ENCODE measurements at places on chromosomes 2 and 18. TPM values are rescaled to one million over a fixed set of nuclear protein-coding genes. Genes with fewer than 3 reads are reported as not detected.

DNA sequence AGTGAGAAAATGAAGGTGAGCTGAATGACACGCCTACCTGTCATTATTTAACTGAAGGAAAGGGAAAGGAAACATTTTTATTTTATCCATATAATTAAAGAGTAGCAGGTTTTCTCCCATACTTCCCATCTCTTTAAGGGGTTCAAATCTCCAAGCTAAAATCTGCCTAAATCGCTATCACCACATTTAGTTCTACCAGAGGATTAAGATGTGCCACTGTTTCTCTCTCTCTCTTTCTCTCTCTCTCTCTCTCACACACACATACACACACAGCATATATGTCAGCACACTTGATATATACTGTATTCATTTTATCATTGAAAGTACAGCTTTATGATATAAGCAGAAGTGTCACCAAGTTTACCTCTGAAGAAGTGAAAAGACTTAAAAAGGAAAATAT, 3.1 kb downstream of the WIPF1 start:
- DNase-seq, result no peak

DNA sequence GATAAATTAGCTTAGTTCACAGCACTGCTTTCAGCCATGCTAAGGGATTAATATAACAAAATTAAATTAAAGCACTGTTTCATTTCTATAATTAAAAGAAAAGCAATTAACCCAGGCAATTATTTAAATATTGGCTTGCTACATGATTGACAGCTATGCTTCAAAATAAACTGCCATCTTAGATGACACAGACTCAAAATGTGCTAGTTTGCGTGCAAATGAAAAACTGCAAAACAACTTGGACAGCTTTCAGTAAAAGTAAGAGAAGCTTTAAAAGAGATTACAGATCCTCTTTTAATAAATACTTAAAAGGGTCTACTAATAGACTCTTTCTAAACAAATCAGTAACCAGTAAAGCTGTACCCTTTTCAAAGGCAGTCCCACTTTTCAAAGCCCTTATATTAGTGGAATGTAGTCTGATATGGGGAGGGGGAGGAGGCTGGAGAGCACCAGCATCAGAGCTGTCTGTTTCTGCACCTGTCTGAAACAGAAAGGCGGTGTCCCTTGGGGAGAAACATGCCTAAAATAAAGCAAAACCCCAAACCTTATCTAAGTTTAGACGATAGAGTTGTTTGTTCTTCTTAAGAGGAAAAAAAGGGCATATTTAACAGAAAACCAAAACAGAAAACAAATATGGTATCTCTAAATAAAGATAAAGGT, 20.8 kb downstream of the EIF2AK3 start:
- no peak for DNase-seq

- no peak for DNase-seq
Observed at GRCh38 chr2:72833084-72833714, 7.4 kb upstream of the EXOC6B start.

DNA sequence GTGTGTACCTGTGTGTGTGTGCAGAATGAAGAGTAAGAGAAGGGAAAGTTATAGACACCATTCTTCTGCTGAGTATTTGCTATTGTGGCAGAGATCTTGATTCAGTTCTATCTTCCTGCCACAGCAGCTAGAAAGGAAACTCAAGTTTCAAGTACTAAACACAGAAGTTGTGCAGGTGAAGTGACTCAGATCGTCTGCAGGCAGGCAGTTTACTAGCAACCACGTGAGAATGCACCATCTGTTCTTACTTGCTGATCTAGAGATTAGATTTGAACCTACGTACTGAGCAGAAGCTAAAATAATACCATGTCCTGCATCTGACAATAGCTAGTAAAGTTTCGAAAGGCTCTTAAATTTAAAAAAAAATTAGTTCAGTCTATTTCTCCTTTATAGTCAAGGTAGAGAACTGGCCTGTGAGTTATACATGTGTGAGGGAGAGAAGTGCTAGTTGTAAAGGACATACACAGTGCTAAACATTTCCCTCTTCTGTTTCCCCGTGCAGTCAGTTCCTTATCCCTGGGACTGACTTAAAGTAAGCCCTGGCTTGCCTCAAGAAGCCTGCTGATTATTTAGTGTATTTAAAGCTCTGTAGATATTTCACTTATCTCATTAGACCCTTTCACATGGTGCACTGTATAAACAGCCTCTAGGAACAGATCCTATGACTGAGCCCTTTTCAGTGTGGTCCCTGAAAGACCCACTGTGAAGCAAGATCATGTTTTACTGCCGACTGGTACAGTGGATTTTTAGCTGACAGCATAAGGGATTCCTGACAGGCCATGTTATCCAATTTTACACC, 45.0 kb downstream of the SLC38A11 start:
- no peak for DNase-seq

GRCh38 chr2:121839584-121839983, 84.1 kb downstream of the TSN start:
- DNase-seq, result no peak

DNA sequence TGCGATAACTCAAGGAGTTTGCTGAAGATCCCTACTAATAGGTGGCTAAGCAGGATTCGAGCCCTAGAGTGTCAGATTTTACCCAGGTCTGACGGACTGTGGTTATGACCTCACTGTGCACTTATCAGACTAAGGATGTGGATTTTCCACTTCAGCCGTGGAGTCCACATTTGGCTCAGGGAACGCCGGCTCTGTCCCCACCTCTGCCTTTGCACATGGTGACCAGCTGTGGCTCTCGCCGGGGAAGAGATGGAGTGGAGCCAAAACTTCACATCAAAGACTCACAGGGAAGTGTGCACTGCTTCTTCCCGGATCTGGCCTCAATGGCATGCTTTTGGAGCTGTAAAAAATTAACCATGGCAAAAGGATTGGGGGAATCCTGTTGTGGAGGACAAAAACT, 249.3 kb upstream of the APCDD1 start:
- DNase-seq, result peak; percentile 42

DNA sequence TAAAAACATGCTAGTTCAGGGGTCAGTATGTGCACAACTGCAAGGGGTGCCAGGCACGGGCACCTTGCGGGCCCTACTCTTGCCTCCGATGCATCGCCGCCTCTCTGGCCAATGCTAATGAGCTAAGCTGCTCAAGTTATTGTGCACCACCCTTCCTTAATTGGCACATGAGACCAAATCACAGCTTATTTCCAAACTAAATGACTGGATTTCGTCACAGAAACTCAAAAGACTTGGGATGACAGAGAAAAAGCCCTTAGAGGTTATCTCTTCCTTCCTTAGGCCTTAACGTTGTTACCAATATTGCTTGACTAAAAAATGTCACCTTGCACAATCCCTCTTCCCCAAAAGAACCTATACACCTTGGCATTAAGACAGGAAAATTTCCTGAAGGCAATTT, 7.7 kb downstream of the RNF149 start:
- no peak for DNase-seq

DNA sequence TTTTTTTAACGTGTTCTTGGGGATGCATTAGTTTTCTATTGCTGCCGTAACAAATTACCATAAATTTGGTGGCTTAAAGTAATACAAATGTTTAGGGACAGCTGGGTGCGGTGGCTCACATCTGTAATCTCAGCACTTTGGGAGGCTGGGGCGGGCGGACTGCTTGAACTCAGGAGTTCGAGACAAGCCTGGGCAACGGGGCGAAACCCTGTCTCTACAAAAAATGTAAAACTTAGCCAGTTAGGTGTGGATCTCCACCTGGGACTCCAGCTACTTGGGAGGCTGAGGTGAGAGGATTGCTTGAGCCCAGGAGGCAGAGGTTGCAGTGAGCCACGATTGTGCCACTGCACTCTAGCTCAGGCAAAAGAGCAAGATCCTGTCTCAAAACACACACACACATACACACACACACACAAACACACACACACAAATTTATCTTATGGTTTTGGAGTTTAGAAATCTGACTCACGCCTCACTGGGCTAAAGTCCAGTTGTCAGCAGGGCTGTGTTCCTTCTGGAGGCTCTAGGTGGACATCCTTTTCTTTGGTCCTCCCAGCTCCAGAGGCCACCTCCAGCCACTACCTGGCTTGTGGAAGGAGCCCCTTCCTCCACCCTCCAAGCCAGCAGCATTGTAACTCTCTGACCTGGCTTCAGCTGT, 76.1 kb downstream of the SEPTIN10 start:
- DNase-seq, result no peak

- no peak for DNase-seq
Observed at GRCh38 chr2:139177041-139177440, 396.9 kb upstream of the NXPH2 start.

- DNase-seq, result no peak
Observed at GRCh38 chr2:203949228-203949627, 12.7 kb downstream of the ICOS start.

DNA sequence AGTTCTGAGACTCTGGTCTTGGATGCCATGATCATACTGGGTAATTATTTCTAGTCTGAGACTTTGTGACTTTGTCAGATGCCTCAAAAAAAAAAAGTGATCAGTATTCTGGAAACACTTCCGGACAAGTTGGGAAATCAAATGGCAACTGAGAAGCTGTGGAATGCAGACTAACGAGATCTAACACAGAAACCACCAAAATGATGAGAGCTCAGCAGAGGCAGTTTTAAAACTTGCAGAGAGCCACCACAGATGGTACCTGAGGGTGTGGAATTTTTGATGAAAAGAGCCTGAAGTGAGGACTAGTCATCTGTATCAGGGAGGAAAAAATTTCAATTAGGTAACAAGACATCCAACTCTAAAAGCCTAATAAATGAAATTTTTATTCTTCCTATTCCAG, 5.5 kb upstream of the GPR75 start:
- DNase-seq, result no peak

DNA sequence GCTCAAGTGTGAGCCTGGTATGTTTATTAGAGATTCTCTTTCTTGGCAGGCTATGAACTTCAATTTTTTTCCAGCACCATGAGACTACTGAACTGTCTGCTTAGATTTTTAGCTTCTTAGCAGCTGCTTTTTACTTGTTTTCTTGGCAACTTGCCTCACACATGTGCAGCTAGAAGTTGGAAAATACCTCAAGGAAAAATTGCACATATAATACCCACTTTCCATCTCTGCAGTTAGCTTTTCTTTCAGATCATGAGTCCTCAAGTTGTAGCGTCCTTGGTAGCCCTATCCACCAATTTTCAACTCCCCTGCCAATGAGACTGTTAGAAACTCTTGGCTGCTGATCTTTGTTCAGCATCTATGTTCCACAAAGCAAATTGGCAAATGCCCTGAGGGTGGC, 302.1 kb downstream of the HRH4 start:
- DNase-seq, result no peak

DNA sequence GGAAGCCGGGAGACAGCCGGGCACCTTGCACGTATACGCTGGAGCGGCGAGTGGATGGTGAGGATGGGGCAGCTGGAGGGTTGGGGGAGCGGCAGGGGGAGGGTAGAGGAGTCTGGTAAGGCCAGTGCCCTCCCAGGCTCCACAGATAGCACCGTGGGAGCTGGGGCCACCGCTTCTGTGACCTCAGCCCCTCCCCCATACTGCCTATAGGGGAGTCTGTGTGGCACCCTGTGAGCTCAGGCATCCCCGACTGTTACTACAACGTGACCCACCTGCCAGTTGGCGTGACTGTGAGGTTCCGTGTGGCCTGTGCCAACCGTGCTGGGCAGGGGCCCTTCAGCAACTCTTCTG, 9.9 kb upstream of the GMPPA start:
- DNase-seq, result peak; percentile 59

Gene ACTG2
- total RNA-seq, result 26.4 TPM

DNA sequence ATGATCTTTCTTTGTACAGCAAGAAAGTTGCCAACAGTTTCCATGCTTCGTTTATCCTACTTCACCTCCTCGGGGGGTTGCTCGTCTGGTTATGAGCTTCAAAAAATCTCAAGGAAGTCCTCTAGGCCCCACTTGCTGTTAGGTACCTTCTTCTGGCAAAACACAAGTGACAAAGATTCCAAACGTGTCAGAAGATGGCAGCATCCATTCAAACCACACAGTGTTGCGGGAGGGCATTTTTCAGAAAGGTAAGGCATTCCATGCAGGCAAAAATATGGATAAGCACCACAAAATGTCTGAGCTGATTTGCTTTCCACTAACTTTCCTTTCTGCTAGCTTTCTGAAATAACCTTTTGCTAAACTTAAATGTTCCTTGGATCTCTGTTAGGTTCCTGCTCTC, 13.2 kb upstream of the OR6B3 start:
- DNase-seq, result no peak

Gene SERPINB11
- total RNA-seq, result not detected

DNA sequence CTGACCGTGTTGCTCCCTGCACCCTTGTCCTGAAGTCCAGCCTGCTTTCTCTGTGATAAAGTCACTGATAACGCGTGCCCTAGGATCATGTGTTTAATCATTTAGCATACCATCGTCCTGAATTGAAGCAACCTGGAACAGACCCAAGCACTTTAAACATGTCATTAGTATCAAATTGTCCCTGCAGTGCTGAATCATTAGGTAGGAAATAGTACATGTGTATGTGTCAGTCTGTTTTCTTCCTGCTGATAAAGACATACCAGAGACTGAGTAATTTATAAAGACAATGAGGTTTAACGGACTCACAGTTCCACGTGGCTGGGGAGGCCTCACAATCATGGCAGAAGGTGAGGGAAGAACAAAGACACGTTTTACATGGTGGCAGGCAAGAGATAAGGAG, 2.8 kb downstream of the ASB18 start:
- DNase-seq, result no peak
